Activated T-cell treated with anti-CD3 and anti-CD28 coated beads, Interleukin-2, amount 50 U/mL, for 72 hours (primary cell): ENCODE measurements at places on chromosomes 1 and 21. TPM values are rescaled to one million over a fixed set of nuclear protein-coding genes. Genes with fewer than 3 reads are reported as not detected.

DNA sequence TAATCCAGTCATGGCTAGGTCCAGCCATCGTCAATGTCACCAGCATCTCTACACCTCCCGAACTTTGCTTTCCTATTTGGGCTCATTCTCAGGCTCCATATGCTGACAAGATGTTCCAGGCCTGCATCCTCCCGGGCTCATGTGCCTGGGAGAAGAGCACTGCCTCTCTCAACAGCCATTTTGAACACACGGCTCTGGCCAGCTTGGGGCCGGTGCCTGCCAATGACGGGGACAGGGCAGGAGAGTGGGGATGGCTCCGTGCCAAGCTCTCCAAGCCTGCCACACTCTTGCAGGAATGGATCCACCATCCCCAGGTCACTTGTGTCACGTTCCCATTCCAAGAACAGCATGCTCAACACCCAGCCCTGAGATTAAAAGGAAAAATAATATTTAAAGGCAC lies 61.4 kb upstream of the PAX7 start:
- H3K4me3 ChIP-seq: no peak overlapping the region
- no peak for DNase-seq

The PLA2G2C gene
- 3.3 TPM for total RNA-seq

- no peak overlapping the region for H3K27ac ChIP-seq
- no peak for DNase-seq
- H3K27me3 ChIP-seq: peaks cover 9% of the 10 kb centered on the region
- H3K36me3 ChIP-seq: no peaks in the 10 kb centered on the region
These were observed 135.4 kb upstream of the BACE2 start for GRCh38 chr21:41032541-41032940.

DNA sequence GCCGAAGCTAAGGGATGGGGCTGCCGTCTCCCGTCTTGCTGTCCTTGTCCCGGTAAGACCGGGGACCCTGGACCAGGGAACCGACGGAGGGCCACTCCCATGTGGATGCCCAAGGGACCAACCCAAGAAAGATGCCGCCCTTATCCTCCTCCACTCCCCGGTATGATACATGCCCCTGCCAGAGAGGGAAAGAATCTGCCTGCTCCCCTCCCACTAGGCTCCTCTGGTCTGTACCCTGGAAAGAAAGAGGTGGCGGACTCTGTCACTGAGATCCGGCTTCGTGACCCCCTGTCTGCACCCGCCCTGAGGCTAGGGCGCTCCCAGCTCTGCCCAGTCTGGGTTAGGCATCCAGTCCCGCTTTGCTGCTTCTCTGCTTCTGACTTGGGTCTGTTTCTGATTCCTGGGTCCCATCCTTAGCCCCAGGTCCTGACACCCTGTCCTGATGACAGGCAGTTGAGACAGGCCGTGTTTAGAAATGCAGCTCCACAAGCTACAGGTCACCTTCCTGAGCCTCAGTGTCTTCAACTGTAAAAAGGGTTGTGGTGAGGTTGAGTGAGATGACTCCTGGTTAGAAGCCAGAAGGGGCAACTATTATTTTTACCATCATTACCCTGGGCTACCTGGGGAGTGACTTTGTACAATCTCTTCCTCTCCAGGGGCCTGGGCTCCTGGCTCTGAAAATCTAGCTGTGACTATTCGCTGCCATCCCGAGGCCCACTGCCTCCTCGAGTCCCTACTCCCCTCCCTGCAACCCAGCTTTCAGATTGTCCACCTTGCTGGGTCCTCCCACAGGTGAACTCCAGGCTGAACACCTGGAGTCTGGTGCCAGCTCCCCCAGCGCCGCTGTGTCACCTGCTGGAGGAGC lies 3.7 kb downstream of the MATN1 start:
- H3K4me3 ChIP-seq: peak overlapping the region; percentile 99
- H3K36me3 ChIP-seq: peaks cover 4% of the 10 kb centered on the region

The NMNAT2 gene
- not detected for total RNA-seq

- peak overlapping the region; percentile 84 for H3K4me3 ChIP-seq
- H3K36me3 ChIP-seq: peaks cover 5% of the 10 kb centered on the region
- peaks cover 36% of the 10 kb centered on the region for H3K27me3 ChIP-seq
These were observed 21.5 kb upstream of the RNF187 start for GRCh38 chr1:228465571-228466146.
